ENCODE measurements at places on chromosomes 3 and 15. TPM values are rescaled to one million over a fixed set of nuclear protein-coding genes. Genes with fewer than 3 reads are reported as not detected.

DNA sequence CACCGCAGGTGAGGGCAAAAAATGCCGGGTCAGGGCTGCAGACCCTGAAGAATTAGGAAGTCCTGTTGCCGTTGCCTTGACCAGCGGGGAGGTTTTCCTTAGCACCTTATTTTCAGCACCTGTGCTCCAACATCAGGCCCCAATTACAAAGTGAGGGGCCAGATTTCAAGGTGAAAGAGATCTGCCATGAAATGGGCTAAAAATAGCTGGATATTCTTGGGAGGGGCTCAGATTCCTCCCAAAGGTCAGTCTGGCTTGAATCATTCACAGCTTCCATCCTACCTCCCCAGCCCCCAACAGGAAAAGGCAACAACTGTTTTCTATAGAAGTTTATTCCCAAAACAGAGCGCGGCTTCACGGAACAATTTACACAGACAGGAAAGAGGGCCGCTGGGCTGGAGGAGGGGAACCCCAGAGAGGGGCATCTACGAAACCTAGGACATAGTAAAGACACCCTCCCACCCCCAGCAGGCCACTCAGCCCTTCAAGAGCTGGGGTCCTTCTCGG is 941 bp upstream of the SLC26A6 start:
- H3K4me3 ChIP-seq = peak overlapping the region; percentile 83
- H3K27me3 ChIP-seq = peaks cover 1% of the 10 kb centered on the region
- peak overlapping the region; percentile 12 for H3K27ac ChIP-seq
- peaks cover 7% of the 10 kb centered on the region for H3K36me3 ChIP-seq
- peaks cover 21% of the 10 kb centered on the region for H3K4me1 ChIP-seq

- H3K36me3 ChIP-seq = no peaks in the 10 kb centered on the region
- H3K27ac ChIP-seq = no peak overlapping the region
- H3K4me3 ChIP-seq = no peak overlapping the region
- peaks cover 10% of the 10 kb centered on the region for H3K4me1 ChIP-seq
- no peaks in the 10 kb centered on the region for H3K27me3 ChIP-seq
- no peak for DNase-seq
Measured at GRCh38 chr3:20417388-20418108, 231.5 kb upstream of the SGO1 start.

GRCh38 chr15:27645672-27646071 is 453.4 kb downstream of the OCA2 start:
- H3K4me1 ChIP-seq = no peaks in the 10 kb centered on the region
- no peak overlapping the region for H3K27ac ChIP-seq
- DNase-seq = no peak
- no peak overlapping the region for H3K4me3 ChIP-seq
- H3K36me3 ChIP-seq = no peaks in the 10 kb centered on the region

DNA sequence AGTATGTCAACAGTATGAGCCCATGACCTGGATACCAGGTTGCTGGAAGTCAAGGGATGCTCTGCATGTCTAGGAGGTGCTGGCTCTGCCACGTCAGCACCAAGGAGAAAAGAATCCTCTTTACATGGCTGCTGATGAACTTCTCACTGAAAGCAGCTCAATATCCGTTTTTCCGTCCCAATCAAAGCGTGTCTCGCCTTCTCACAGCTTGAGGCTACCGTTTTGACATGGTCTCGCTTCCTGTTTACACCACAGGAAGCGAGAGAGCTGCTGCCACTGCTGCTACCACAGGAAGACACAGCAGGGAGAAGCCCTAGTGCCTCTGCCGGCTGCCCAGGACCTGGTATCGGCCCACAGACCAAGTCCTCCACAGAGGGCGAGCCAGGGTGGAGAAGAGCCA is 27.3 kb downstream of the STARD5 start:
- no peak overlapping the region for H3K27ac ChIP-seq
- peaks cover 25% of the 10 kb centered on the region for H3K27me3 ChIP-seq
- no peak overlapping the region for H3K4me3 ChIP-seq
- DNase-seq = no peak
- peaks cover 6% of the 10 kb centered on the region for H3K4me1 ChIP-seq
- no peaks in the 10 kb centered on the region for H3K36me3 ChIP-seq

GRCh38 chr3:82505079-82505756 is 743.8 kb upstream of the GBE1 start:
- H3K27me3 ChIP-seq = peaks cover 3% of the 10 kb centered on the region
- H3K36me3 ChIP-seq = no peaks in the 10 kb centered on the region
- H3K4me3 ChIP-seq = no peak overlapping the region
- H3K4me1 ChIP-seq = no peaks in the 10 kb centered on the region
- H3K27ac ChIP-seq = no peak overlapping the region
- DNase-seq = no peak

DNA sequence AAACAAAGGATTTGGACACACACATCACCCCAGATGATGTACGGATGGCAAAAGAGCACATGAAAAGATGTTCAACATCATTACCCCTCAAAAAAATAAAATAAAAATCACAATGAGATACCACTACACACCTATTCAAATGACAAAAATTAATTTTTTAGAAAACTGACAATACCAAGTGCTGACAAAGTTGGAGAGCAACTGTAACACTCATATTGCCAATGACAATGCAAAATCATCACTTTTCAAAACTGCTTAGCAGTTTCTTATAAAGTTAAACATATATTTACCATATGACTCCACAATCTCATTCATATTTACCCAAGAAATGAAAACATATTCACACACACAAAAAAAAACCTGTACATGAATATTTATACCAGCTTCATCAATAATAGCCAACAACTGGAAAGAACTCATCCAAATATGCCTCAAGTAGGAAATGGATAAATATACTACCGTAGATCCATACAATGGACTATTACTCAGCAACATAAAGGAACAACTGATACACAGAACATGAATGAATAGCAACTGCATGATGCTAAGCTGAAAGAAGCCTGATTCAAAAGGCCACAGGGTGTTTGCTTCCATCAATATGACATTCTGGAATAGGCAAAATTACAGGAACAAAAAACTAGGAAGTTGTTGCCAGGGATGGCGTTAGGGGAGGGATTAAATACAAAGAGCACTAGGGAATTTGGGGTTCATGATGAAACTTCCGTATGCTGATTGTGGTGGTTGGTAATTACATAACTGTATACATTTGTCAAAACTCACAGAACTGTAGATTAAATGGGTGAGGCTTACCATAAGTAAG is 1.3 kb downstream of the FSIP1 start:
- no peak overlapping the region for H3K27ac ChIP-seq
- H3K4me3 ChIP-seq = peak overlapping the region; percentile 25
- H3K27me3 ChIP-seq = no peaks in the 10 kb centered on the region

DNA sequence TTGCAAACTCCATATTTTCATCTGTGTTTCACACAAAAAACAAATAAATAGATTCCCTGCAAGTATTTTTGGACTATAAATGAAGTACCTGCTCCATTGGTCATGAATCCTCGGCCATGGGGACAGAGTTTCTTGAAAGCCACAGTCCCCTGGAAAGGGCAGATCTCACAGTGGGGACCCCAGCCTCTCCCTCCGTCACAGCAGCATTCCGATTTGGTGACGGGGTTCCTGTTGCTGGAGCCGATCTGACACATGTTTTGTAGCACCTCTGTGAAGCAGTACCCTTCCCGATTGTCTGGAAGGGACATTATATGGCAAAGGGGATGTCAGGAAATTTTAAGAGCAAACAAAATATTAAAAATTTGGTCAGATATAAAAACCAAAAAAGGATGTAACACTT is 96.2 kb downstream of the DUT start:
- H3K27ac ChIP-seq = peak overlapping the region; percentile 45
- H3K36me3 ChIP-seq = peaks cover 32% of the 10 kb centered on the region
- H3K4me3 ChIP-seq = no peak overlapping the region
- DNase-seq = no peak
- peaks cover 14% of the 10 kb centered on the region for H3K4me1 ChIP-seq
- no peaks in the 10 kb centered on the region for H3K27me3 ChIP-seq

DNA sequence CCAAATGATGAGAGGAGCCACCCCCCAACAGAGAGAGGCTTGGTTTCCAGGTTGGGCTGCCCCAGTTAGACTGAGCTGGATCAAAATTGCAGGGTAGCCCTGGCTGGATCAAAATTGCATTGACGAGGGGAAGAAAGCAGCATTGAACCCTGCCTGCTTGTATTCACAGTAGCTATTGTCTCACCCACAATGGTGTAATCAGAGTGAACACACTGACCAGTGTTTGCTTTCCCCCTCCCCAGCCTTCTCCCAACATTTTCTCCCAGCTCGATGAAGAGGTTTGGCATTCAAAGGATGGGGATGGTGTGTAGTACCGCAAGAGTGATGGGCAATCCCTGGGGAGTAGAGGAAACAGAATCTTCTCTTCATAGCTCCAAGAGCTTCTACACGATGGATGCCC is 223.8 kb downstream of the ADAMTS9 start:
- no peaks in the 10 kb centered on the region for H3K27me3 ChIP-seq
- no peaks in the 10 kb centered on the region for H3K36me3 ChIP-seq
- peaks cover 25% of the 10 kb centered on the region for H3K4me1 ChIP-seq
- H3K27ac ChIP-seq = no peak overlapping the region
- no peak for DNase-seq

DNA sequence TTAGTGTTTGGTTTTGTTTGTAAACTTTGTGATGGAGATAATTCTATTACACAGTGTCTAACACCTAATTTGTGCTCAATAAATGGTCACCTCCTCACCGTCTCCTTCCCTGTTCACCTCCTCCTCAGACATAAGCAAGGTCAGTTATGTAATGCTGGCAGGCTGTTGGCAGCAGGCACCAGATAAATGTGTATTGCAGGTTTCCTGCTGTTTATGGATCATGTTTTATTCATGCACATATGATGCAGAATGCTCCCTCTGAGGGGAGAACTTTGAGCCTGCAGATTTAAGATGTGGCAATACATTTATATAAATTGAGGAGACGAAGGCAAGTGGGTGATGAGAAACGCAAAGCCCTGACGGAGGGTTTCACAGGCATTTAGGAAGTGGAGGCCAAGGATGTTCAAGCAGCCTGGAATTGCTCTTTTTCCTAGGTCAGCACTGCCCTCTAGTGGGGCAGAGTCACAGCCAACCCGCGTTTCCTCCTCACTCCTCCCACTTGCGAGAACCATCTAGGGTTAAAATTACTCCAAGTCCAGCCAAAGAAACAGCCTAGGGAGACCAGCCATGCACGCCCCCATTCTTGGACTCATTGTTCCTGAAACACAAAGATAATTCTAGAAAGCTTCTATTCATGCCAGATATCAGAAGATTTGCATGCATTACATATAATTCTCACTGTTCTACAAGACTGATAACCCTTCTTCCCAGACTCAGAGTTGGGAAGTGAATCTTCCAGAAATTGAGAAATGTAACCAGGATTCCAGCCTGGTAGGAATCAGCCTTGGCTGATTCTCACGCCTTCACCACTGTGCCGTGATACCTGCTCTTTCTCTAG is 228.7 kb downstream of the SLCO3A1 start:
- H3K27me3 ChIP-seq = peaks cover 15% of the 10 kb centered on the region
- DNase-seq = no peak
- H3K4me3 ChIP-seq = no peak overlapping the region
- H3K4me1 ChIP-seq = no peaks in the 10 kb centered on the region
- no peaks in the 10 kb centered on the region for H3K36me3 ChIP-seq
- no peak overlapping the region for H3K27ac ChIP-seq

- DNase-seq = peak; percentile 61
- H3K4me3 ChIP-seq = no peak overlapping the region
- no peaks in the 10 kb centered on the region for H3K36me3 ChIP-seq
- peaks cover 40% of the 10 kb centered on the region for H3K27me3 ChIP-seq
Measured at GRCh38 chr3:53680028-53680427, 166.2 kb downstream of the CHDH start.

DNA sequence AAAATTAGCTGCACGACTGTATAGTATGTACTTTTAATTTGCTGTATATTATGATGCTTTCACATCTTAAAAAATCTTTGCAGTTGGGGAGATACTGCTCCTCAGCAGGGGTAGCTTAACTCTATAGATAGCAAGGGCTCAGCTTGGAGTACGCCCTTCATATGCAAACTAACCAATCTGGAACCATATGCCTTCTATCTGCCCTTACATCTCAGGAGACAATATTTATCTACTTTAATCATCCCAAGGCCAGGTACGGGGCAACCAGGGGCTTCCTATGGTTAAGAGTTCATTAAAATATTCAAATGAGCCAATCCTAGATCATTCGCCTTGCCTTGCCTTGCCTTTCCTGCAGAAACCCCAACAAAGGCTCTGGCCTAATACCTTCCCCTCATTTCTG is 204.1 kb upstream of the ZBTB20 start:
- no peak for DNase-seq
- H3K36me3 ChIP-seq = no peaks in the 10 kb centered on the region
- no peak overlapping the region for H3K27ac ChIP-seq
- no peaks in the 10 kb centered on the region for H3K27me3 ChIP-seq
- H3K4me1 ChIP-seq = peaks cover 11% of the 10 kb centered on the region
- no peak overlapping the region for H3K4me3 ChIP-seq

DNA sequence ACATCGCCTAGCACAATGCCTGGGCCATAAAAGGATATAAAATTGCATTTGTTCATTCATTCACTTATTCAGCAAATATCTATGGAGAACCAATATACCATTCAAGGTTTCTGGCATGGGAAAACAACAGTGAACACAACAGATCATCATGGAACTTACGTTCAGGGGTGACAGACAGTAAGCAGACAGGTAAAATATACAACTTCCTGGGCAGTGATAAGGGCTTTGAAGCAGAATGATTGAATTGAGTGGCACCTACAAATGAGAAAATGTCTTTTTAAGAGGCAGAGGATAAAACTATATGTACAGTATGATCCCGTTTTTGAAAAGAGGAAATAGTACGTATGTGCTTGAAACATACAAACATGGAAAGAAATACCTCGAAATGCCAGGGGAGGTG is 39.2 kb downstream of the CMTM7 start:
- no peak overlapping the region for H3K4me3 ChIP-seq
- H3K4me1 ChIP-seq = no peaks in the 10 kb centered on the region
- H3K27ac ChIP-seq = no peak overlapping the region
- no peaks in the 10 kb centered on the region for H3K36me3 ChIP-seq

DNA sequence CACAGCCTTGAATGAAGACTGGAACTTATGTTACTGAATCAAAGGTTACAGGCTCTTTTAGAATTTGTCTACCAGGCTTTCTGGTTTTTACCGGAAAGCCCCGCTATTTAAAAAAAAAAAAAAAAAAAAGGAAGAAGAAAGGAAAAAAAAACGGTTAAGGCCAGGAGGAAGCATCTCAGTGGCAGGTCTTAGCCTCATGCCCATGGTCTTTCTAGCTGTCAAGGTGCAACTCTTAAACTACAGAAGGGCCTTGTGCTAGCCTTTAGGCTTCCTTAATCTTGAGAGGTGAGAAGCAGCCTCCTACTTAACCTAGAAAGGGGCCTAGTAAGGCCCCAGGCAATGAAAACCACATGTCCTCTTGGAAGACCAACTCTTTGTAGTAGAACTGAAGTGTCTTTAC is 77.5 kb downstream of the TBC1D5 start:
- peaks cover 6% of the 10 kb centered on the region for H3K36me3 ChIP-seq
- H3K27ac ChIP-seq = no peak overlapping the region
- peaks cover 10% of the 10 kb centered on the region for H3K4me1 ChIP-seq
- H3K27me3 ChIP-seq = no peaks in the 10 kb centered on the region

Gene C3orf85
- total RNA-seq = not detected

Gene C15orf40
- total RNA-seq = 15.8 TPM

Gene IMPG2
- total RNA-seq = 0.59 TPM

Gene SPINT1
- 147 TPM for total RNA-seq

Gene SLCO2A1
- total RNA-seq = 25.5 TPM

Gene HIGD2B
- not detected for total RNA-seq
